ENCODE measurements at places on chromosomes 5 and 9.

DNA sequence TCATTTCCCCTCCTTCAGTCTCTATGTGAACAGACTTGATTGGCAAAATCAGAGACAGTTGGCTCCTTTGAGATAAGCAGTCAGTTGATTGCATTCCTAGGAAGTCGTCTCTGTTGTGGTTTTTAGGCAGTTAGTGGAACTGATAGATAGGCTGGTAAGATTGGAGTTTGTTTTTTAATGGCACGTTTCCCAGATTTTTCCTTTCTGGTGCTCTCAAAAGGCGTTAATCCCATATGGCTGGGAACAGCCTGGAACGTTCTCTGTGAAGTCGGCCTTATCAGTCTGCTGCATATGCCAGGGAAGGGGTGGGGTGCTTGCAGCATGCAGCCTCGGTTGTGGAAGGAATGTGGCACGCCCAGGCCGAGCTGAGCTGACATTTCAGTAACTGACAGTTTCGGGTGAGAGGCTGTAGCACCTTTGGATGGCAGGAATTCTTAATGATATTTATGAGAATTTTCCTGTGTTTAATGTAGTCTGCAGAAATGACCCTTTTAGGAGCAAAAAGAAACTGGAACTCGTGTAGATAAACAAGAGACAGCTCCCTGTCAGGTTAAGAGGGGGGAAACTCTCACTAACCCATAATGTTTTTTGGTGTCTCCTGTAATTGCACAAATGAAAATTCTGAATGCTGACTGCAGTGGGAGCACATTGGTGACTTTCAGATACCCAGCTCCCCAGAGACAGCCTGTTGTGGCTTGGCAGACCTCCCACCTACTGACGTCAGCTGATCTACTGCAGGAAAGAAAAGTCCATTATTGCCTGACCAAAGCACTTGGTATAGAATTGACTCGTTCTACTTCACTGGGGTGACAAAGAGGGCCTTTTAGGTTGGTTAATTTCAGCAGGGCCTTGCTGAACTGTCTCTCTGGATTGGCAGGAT is 6.3 kb downstream of the SPTAN1 start:
- no peak for DNase-seq

DNA sequence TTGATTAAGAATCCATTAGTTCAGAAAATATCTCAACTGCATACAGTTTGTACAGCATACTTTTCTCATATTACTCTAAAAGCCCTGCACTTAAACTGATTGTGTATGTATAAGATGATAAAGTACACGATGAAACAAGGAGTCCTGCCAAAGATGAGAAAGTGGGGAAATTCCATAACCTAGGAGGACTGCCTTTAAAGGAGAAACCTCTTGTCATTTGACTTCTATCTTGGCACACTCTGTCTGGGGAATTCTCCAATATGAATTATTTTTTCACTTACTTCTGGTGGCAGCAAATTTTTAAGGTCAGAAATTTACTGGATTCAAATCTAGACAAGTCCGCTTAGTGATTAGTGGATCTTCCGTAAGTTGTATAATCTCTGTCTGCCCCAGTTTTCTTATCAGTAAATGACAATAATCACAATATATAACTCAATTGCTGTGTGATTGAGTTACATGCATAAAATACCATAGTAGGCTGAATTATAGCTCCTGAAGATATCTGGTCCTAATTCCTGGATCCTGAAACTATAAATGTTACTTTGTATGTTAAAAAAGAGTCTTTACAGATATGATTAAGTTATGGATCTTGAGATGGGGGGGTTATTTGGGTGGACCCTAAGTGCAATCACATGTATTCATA is 17.0 kb upstream of the ISOC1 start:
- DNase-seq: no peak

GRCh38 chr5:150487199-150488061 is 20.5 kb upstream of the NDST1 start:
- DNase-seq: no peak

DNA sequence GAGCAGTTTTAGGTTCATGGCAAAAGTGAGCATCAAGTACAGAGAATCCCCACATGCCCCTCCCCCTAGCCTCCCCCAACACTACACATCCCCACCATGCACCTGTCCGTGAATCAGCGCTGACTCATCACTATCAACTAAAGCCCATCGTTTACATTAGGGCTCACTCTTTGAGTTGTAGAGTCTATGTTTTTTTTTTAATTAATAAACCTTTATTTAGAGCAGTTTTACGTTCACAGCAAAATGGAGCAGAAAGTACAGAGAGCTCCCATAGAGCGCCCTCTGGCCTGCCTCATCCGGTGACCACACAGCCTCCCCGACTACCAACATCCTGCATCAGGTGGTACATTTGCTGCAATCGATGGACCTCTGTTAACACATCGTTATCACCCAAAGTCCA is 47.9 kb upstream of the UNC5A start:
- no peak for DNase-seq

DNA sequence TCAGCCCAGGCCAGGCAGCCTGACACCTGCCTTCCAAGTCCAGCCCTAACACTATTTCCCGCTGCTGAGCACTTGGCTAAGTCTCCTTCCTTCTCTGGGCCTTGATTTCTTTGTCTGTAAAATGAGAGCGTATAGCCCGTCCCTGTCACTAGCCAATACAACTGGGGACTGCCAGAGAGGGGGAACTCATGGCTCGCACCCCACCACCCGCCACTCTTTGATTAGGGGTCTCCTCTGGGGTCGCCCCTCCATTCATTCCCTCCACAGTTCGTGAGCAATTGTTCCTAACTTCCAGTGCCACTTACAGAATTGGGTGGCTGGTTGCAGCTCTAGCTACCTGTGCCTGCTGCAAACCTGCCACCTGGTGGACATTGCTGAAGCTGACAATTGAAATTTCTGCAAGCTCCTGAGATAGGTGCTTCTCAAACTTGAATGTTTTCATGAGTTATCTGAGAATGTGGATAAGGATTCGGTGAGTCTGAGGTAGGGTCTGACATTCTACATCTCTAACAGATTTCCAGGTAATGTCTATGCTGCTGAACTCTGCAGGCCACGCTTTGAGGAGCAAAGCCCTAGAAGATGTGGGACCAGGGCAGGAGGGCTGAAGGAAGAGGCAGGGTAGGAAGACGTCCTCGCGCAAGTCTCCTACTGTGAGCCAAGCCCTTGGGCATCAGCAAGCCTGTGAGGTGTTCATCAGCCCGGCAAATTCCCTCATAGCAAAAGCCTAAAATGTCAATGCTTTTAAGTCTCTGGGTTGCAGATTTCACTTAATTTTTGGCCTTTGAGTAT is 13.3 kb upstream of the RECK start:
- DNase-seq: peak; percentile 45

DNA sequence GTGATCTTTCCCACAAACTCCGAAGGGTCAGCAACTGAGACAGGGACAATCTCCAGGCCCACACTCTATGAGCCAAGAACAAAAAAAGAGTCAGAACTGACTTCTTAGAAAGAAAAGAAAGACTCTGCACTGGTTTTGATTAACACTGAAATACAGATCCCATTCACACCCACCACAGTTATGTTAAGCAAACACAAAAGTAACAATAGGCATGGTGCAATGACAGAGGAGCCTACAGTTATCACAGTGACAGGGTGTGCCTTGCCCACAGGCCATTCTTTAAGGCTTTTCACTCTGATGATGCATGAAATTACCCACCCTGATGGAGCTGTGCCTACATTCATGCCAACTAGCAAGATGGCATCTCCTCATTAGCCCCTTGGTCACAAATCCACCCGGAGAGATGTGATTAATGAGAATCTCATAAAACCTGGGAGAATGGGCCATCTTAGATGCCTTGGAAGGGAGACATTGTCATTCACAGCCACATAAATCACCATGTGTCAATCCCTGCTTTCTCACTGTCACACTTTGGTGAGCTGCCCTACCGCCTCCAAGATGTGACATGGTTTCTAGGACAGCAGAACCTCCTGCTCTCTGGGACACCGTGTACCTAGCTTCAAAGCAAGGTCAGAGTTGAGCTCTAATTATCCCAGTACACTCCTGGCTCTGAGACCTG is 27.6 kb upstream of the FSTL4 start:
- DNase-seq: no peak

DNA sequence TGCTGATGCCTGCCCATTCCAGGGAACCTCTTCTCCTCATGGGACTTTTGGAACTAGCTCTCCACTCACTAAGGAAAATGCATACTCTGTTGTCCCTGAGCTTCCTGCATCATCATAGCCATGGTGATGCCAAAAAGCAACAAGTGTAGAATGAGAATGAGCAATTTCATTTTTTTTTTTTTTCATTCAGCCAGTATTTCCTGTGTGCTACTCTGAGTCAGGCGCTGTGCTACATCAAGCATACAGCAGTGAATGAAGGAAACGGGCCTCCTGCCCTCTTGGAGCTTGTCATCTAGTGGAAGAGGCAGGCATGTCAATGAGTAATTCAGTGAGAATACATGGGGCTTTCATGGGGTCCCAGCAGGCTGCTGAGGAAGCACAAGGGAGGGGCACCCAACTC is 483.1 kb downstream of the BNC2 start:
- DNase-seq: no peak

DNA sequence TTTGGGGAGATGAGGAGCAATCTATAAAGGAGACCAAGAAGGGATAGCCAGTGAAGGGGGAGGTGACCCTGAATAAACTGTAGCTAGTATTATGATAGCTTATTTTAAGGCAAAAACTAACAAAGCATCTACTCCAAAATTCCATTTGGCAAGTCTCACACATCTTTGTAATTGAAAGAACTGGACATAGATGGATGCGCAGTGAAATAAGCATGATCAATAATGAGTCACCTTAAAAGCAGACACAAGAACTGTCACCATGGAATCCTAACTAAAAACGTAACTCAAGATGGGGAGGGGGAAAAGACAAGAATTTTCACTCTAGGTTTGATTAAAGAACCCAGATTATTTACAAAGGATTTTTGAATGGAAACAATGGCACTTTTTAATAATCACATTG is 164.5 kb downstream of the MED27 start:
- DNase-seq: no peak

DNA sequence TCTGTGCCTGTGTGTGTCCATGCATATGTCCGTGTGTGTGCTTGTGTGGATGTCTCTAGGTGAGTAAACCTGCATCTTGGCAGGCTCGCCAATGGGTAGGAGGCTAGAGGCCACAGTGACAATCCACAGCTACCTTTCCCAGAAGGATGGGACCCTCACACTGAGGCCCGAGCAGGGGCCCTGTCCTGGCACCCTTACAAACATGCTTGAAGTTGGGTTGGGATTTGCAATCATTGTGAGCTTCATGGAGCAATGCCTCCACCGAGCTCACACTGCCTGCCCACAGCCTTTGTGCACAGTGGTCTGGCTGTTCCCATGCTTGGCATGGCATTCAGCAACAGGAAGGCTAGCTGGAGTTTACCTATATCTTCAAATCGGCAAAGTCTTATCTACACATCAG is 311.1 kb upstream of the IRX1 start:
- no peak for DNase-seq

DNA sequence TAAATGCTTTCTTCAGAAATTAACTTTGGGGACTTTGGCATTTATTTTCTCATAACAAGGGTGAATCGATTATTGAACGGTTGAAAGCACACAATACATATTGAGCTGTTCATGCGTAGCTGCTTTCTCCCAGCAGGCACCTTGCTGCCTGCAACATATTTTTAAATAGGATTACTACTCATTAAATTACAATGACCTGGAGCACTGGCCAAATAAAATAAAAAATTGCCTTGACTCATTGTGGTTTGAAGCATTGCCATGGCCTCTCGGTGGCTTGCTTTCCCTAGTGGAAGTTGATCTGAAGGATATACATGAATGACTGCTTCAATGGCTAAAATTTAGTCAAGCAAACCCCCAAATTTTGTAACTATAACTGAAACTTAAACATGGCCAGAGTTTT is 181.6 kb upstream of the NUDT12 start:
- DNase-seq: no peak

DNA sequence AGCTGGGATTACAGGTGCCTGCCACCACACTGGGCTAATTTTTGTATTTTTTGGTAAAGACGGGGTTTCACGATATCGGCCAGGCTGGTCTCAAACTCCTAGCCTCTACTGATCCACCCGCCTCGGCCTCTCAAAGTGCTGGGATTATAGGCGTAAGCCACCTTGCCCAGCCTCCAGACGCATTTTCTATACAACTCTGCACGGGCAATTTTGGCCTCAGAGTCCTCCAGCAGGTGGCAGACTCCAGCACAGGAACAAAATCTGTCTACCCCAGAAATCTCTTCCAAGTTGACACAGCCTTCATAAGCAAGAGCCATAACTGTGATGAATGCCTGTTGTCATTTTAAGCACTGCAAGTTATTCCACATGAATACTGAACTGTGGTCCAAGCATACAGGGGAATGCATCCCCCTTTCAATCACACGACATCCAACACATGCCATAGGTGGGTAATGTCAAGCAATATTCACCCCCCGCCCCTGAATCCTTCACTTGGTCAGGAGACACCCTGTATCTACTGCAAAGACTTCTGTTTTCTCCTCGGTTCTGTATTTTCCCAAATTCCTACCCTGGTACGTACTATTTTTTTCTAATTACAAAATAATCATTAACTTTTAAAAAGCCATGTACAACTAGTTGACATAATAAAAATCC is 50.8 kb downstream of the ALDH7A1 start:
- DNase-seq: no peak

DNA sequence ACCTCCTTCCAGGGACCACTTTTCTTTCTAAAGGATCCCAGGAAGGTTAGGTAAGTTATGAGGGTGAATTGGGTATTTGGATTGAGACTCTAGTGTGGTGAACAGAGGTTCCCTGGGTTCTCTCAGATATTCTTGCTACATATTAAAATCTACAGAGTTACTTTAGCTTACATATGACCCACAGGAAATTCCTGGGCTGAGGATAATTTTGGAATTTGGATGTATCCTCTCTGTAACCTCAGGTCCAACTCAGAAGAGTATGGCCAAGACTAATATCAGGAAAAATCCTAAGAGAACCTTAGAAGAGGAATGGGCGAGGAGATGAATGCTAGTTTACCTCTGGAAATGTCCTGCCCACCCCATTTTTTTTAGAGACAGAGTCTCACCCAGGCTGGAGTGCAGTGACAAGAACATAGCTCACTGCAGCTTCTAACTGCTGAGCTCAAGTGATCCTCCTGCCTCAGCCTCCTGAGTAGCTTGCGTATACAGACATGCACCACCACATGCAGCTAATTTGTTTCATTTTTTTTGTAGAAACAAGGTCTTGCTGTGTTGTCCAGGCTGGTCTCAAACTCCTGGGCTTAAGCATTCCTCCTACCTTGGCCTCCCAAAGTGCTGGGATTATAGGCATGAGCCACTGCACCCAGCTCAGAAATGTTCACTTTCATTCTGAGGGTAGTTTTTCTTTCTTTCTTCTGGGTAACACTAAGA is 196.4 kb downstream of the ARHGEF28 start:
- no peak for DNase-seq

GRCh38 chr9:20985851-20986600 is 45.4 kb downstream of the HACD4 start:
- DNase-seq: no peak

DNA sequence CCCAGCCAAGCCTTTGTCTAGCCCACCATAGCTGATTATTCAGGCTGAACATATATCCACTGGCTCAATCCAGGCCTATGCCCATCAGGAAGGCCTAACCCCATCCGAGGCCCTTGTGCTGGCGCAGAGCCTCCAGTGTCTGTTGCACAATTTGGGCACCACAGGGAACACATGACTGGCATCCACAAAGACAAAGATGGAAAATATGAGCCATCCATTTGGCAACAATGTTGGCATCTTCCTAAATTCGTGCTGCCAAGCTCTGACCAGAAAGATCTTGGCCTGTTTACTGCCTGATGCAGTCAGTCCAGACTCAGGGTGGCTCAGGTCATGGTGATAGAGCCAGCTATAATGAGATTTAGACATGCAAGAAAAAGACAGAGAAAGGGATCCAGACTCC is 233.8 kb downstream of the PIK3R1 start:
- no peak for DNase-seq

- DNase-seq: no peak
Observed at GRCh38 chr5:96117771-96118651, 156.4 kb upstream of the ELL2 start.
